ENCODE measurements at places on chromosomes 2 and 18. TPM values are rescaled to one million over a fixed set of nuclear protein-coding genes. Genes with fewer than 3 reads are reported as not detected.

DNA sequence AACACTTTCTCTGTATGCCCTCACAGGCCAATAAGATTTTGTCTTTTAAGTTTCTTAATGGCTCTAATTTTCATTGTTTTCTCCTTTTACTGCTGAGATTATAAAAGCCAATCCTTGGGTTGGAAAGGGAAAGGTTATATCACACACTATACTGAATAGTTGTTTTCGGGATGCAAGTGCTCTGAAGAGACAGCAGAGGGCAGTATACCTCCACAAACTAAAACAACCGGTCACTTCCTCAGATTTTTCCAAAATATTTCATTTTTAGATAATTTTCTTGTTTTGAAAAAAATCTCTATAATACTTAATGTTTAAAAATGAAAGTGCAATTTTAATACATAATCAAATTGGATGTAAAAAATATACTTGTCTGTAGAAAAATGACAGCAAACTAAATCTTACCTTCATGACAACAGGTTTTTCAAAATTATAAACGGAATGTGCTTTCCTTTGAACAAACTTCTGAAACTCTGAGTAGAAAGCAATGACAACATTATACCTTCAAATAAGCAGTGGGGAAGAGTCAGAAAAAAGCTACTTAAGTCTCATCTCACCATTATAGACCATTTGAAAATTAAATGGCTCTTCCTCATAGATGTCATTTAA lies 82.7 kb downstream of the ORC4 start:
- DNase-seq = no peak

GRCh38 chr18:13726972-13727331 lies 479 bp downstream of the RNMT start:
- DNase-seq = no peak

GRCh38 chr18:23871410-23871809 lies 143.1 kb upstream of the TTC39C start:
- no peak for DNase-seq

OR6B2 gene
- not detected for total RNA-seq

DNA sequence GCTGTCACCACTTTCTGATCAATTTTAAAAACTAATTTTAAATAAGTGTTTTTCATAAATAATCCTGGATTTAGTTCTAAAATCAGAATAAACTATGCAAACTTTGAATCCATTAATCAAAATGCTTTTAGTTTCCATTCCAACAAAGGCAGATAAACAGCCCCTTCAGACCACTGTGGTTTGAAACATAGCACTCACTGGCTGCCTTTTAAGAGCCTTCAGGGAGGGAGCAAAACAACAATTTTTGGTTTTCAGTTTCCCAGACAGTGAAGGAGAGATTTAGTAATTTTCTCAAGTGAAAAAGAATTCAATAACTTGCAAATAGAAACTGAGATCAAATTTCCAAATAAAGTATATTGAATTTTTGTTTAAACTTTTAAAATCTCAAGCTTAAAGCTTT lies 46.1 kb downstream of the CDK15 start:
- DNase-seq = no peak

GRCh38 chr2:119086327-119086726 lies 72.2 kb downstream of the C1QL2 start:
- DNase-seq = no peak

DNA sequence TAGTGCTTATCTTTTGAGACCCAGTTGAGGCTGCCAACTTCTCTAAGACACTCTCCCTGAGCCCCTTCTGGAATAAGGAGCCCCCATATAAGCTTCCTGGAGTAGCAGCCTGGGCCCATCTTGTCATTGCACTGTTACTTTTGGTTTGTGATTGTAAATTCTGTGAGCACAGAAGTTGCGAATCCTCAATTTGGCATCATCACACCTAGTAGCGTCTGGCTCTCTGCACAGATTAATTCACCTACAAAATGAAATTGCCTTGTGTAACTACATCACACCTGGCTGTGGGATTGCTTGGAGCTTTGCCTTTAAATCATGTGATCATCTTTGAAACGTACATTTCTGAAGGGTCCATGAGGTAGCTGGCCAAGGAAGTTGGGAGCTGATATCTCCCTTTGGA lies 193.2 kb upstream of the BCL2L11 start:
- DNase-seq = no peak

DNA sequence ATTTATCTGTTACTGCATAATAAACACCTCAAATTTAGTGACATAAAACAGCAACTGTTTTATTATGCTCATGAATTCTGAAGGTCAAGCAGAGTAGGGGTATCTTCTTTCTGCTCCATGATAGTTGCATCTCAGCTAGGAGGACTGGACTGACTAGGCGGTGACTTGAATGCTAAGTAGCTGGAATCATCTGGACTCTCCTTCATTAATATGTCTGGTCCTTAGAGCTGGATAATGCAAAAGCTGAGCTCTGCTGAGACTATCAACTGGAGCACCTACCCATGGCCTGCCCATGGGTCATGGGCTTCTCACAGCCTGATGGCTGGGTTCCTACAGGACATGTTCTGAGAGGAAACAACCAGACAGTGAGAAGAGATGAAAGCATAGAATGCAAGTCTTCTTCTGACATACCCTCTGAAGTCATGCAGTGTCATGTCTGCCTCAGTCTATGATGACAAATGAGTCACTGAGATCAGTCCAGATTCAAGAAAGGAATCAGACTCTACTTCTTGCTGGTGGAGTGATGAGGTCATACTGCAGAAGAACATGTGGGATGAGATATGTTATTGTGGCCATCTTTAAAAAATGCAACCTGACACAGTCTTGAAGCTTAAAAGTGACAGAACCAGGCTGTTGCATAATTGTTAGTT lies 174.2 kb upstream of the OSR1 start:
- DNase-seq = no peak
